H9 (cell line): ENCODE measurements at places on chromosomes 1 and 21.
A peak's percentile ranks its signal among the peaks of the same experiment; 100 is the strongest.

DNA sequence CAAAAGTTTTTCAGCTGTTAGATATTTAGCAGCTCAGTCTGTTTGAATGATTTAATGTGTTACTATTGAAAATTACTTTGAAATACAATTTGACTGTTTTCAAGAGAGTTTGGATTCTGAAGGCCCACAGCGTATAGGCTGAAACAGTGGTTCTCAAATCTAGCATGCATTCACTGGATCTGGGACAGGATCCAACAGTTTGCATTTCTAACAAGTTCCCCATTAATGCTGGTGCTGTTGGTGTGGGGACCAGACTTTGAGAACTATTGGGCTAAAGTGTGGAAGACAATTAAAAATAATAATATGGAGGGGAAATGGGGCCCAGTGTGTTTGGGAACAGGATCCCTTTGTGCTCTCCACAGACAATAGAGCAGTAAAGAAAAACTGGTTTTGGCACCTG is 31.9 kb downstream of the ITSN1 start:
- no peak for DNase-seq

DNA sequence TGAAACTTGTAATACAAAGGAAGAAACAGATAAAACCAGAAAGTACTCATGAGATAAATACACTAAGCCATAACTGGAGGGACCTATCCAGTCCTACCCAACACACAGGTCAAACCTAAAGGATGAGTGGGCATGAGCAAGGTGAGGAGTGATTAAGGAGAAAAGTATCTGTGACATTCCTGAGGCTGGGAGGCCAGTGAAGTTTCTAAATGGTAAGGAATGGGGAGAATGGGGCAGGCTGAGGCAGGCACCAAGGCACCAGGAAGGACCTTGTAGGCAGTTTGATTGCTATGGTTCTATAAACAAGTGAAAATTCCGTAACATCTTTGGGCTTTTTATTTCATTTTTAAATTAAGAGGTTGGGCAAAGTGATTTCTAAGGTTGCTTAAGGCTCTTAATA is 10.4 kb downstream of the DDX59 start:
- peak; percentile 46 for DNase-seq

DNA sequence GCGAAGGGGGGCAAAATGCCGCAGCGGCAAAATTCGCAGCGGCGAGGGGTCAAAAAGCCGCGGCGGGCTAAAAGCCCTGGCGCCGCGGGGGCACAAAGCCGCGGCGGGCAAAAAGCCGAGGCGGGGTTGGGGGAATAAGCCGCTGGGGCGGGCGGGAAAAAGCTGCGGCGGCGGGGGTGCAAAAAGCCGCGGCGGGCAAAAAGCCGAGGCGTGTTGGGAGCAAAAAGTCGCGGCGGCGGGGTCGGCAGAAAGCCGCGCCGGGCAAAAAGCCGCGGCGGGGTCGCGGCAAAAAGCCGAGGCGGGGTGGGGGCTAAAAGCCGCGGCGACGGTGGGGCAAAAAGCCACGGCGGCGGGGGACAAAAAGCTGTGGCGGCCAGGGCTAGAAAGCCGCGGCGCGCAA is 3902.5 kb downstream of the SRGAP2C start:
- DNase-seq, result no peak

GRCh38 chr21:32860399-32860798 is 88.8 kb upstream of the PAXBP1 start:
- no peak for DNase-seq

GRCh38 chr1:30645807-30646206 is 77.6 kb downstream of the MATN1 start:
- no peak for DNase-seq

DNA sequence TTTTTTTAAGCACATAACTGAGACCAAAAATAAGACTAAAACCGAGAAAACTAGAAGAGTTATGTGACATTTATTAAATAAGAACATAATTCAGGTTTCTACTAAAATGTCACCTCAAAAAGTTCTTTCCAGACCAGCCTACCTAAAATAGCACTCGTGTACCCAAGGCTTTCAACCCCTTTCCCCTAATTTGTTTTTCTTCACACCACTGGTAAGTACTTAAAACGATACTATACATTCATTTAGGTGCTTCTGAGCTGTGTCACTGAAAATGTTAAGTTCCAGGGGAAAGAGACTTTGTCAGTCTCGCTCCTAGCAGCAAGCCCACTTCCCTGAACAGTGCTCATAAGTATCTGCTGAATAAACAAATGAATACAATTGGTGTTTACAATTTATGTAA is 6.8 kb downstream of the RRAGC start:
- no peak for DNase-seq

- DNase-seq, result no peak
Measured at GRCh38 chr1:2328676-2329455, 62.5 kb downstream of the MORN1 start.

GRCh38 chr1:240474133-240474614 is 137.8 kb downstream of the GREM2 start:
- DNase-seq, result no peak

DNA sequence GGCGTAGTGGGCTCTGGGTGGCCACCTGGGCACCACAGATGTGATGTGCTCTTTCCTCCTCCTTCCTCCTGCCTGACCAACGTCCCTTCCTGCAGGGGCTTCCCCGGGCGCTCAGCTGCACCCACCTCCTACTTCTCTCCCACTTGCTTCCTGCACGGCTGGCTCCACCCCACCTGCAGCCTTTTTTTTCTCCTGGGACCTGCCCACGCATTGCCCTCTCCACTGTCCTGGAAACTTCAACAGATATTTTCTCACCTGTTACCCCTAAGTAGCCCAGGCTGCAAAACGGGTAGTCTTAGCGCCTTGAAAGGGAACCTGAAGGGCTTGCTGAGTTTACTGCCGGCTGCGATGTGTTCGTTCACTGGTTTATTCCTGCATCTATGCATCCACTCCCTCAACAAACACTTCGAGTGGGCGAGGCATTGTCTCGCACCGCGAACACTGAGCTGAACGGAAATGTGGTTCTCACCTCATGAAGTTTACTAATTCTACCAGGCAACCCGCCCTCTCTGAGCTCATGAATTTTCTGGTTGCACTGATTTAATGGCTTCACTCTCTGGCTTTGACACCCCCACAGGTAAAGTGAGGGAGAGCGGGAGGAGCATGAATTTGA is 23.6 kb downstream of the ZBTB18 start:
- no peak for DNase-seq

- DNase-seq, result no peak
Measured at GRCh38 chr21:38817371-38818324, 11.9 kb downstream of the ETS2 start.

GRCh38 chr1:192303029-192303428 is 13.8 kb upstream of the RGS21 start:
- DNase-seq, result no peak

DNA sequence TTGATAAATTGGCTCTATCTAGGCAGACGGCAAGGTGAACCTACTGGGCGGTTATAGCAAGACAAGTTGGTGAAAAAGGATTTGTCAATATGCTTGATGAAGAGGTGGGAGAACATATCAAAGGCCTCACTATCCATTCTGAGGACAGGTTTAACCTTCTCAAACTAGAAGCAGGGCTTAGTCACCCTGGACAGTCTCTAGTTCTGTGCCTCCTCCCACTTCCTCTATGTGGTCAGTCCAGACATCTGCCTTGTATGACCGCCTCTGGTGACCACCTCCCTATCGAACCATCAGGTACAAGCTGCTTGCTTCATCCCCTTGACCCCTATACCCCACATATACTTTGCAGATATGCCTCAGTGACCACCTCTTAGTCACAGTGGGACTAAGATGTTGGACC is 2.3 kb upstream of the SCYL3 start:
- no peak for DNase-seq

GRCh38 chr1:116457946-116458604 is 85.0 kb downstream of the ATP1A1 start:
- DNase-seq, result no peak

DNA sequence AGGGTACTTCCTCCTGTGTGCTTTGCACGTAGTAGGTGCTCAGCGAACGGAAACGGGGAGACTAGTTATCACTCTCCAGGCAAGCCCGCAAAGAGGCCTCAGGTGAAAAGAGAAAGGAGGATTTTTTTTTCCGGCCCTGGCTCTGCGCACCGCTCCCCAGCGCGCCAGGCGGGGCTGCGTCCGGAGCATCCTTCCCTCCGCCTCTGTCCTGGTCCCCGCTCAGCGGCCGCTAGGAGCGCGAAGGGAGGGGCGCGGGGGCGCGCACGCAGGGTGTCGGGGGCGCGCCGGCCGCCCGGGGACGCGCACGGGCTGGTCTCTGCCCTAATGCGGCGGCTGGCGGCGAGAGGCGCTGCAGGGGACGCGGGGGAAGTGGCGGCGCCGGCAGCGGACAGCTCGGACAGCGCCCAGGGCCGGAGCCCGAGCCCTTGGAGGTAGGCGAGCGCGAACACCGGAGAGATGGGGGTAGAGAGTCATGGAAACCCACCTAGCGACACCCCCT is 42.3 kb upstream of the NFASC start:
- DNase-seq, result peak; percentile 89

DNA sequence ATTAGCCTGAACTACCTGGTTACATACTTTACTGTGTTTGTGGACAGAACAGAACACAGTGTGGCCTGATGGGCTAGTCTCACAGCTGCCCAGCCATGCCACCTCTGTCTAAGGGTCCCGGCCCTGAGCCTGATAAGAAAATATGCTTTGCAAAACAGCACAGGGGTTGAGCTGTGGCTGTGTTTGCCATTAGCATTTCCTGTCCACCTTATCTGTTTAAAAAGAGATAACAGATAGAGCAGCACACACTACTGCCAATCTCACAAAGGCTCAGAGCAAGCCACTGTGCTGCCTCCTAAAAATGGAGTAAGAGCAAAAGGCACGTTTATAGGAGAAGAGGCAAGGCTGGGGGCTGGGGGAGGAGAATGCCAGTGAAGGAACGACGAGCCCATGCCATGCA is 95.0 kb downstream of the SUSD4 start:
- no peak for DNase-seq

DNA sequence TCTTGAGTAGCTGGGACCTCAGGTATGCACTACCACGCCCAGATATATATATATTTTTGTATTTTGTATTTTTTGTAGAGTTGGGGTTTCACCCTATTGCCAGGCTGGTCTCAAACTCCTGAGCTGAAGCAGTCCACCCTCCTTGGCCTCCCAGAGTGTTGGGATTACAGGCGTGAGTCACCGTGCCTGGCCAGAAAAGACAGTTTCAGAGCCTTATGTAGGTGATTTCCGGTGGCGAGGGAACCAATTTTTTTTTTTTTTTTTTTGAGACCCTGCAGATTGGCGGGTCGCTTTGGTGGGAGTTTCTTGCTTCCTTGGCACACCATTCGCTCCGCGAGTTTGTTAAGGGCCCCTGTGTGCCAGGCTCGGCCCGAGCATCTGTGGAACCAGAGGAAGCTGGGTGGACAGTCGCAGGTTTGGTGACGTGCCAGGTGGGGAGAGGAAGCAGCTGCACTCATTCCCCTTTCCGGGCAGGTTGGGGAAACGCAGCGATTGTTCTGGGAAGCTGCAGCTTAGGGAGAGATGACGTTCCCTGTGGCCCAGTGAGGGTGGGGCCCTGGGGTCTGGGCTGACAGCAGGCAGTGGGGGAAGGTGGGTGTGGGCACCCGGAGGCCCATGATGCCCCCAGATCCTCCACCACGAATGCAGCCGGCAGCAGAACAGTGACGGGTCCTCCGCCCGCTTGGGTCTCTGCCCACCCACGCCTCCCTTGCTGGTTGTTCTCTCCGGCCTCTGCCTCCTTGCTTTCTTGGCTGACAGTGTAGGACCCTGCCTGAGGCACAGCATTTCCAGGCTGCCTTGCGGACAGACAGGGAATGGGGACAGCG is 25.1 kb downstream of the SPSB1 start:
- no peak for DNase-seq

GRCh38 chr1:176540428-176540827 is 77.5 kb downstream of the PAPPA2 start:
- no peak for DNase-seq

DNA sequence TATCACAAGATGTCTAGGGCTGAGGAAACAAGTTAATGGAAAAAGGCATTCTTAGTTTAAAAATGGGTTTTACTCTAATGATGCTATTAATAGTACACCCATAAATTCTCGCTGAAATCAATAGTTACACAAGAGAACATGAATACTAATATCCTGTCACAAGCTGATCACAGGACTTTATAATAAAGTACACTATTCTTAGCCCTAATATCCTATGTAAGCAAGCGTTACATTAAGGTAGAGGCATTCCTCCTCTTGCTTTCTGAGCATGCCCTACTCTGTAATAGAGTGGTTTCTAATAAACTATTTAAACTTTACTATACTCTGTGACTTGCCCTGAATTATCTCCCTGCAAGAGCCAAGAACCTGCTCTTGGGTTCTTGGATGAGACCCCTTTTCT is 6.5 kb upstream of the PACC1 start:
- DNase-seq, result no peak

GRCh38 chr1:224168859-224169380 is 14.1 kb upstream of the DEGS1 start:
- DNase-seq, result no peak

- no peak for DNase-seq
Measured at GRCh38 chr1:30672661-30673060, 50.7 kb downstream of the MATN1 start.

DNA sequence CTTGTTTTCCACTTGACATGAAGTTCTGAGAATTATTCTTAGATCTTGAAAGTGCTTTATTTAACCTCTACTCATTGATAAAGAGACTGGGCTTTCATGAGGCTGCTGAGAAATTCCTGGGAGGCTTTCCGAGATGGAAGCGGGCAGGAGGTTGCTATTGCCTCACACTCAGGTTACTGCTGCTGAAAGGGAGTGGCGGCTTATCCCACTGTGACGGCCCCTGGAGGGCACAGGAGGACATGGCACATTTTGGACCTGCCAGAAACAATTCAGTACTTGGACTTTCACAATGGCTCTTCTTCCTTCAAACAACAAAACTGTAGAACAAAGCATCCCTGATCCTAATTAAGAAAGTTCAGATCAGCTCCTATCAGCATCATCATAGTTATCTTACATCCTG is 16.2 kb upstream of the MARK1 start:
- DNase-seq, result peak; percentile 76

DNA sequence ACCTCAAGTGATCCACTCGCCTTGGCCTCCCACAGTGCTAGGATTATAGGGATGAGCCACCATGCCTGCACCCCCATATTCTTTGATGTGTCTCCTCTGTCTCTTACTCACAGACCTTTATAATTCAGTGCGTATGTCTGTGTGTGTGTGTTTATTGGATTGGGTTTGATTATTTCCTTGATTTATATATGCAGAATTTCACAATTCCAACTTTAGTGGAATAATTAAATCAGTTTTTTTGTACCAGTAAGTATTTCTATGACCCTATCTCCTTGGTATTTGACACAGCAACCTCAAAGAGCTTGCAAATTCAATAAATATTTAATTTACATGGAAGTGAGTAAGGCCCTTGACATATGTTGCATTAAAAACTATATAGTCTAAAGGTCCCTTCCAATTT is 333.9 kb upstream of the ADAMTS5 start:
- DNase-seq, result no peak

DNA sequence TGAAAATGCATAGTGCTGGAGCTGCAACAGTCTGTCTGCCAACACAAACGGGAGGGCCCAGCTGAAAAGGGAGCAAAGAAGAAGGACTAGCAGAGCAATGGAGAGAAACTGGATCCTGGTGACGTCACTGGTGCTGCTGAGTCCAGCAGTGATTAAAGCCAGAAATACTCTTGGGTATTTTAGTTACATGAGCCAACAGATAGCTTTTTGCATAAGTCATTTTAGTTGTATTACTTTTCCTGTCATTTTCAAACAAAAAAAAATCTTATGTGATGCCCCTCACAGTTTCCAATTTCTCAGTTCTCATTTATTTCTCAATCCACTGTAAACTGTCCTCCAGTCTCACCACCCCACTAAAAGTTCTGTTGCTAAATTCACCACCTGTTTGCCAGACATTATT is 38.7 kb upstream of the NEK7 start:
- DNase-seq, result no peak
